ENCODE measurements at places on chromosomes 7 and 10.

DNA sequence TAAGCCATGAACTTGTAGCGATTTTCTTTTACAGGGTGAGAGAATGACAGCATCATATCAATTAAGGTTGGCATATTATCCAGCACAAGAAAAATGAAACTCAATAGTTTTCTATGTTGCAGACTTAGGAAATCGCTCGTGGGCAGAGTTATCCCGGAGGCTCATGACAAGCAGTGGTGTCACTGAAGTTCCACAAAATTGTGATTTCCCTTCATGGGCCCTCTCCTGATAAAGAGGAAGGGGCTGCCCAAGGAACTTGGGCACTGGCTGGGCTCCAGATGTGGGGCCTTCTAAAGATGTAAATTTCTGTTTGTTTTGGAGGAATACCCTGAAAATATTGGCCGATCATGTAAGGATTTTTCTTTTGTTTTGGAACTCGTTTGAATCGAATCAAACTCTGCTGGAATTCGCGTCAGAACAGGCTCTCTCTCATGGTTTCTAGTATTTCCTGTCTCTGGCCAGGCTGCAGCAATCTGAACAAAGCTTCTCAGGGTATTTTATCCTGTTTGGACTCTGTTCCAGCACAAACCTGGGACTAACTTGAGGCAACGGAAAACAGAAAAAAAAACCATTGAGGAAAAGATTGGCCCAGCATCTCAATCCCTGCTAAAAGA is 340.6 kb upstream of the NRP1 start:
- no peak for DNase-seq

GRCh38 chr10:115129752-115130151 is 36.6 kb downstream of the ATRNL1 start:
- DNase-seq = no peak

- DNase-seq = no peak
Observed at GRCh38 chr7:116271161-116271913, 61.0 kb downstream of the TES start.

- no peak for DNase-seq
Observed at GRCh38 chr7:76304888-76305375, 2.5 kb downstream of the HSPB1 start.

DNA sequence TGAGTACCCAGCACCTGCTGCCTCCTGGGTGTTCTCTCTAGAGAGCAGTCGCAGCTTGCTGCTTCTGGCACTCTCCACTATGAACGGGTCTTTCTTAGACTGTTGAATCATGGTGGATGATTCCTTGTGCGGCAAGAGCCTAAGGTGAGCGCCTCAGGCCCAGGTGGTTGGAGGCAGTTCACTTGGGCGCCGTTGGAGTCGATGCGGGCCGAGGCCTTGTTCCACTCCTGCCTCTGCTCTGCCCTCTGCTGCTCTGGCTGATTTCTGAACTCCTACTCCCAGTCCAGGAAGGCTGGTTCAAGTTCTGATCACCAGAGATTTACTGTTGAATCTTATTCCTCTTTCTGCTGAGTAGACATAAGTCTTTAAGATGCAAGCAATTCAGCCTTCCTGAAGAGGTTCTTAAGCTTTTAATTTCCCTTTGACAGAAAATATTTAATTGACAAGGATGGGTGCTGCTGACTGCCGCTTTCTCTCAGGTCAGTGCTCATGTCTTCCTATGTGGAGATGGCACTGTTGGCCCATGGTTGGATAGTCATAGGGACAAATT is 10.4 kb downstream of the YKT6 start:
- DNase-seq = no peak

DNA sequence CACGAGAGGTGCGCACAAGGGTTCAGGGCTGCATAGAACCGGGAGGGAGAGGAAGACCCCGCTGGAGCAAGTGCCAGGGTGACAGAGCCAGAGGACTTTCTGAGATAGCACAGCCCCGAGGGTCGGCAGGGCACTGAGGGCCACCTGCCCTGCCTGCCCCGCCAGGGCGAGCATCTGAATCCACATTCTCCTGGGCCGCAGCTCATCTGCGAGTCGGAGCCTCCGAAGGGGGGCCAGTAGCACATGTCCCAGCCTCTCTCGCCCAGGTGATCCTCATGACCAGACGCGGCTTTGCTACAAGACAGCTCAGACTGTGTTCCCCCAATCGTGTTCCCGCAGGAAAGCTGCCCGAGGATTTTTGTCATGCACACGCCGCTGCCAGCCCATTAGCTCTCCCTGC is 71.2 kb downstream of the ADARB2 start:
- DNase-seq = no peak

DNA sequence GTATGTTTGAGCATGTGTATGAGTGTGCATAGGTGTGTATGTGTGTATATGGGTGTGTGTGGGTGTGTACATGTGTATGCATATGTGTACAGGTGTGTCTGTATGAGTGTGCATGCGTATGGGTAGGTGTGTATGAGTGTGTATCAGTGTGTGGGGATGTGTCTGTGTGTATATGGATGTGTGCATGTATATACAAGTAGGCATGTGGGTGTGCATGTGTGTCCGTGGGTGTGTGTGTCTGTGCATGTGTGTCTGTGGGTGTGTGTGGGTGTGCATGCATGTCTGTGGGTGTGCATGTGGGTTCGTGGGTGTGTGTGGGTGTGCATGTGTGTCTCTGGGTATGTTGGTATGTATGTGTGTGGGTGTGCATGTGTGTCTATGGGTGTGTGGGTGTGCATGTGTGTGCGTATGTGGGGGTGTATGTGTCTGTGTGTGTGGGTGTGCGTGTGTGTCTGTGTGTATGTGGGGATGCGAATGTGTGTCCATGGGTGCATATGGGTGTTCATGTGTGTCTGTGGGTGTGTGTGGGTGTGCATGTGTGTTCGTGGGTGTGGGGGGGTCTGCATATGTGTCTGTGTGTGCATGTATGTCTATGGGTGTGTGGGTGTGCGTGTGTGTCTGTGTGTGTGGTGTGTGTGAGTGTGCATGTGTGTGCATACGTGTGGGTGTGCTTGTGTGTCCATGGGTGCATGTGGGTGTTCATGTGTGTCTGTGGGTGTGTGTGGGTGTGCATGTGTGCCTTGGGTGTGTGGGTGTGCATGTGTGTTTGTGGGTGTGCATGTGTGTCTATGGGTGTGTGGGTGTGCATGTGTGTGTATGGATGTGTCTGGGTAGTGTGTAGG is 20.6 kb downstream of the EMX2 start:
- no peak for DNase-seq

DNA sequence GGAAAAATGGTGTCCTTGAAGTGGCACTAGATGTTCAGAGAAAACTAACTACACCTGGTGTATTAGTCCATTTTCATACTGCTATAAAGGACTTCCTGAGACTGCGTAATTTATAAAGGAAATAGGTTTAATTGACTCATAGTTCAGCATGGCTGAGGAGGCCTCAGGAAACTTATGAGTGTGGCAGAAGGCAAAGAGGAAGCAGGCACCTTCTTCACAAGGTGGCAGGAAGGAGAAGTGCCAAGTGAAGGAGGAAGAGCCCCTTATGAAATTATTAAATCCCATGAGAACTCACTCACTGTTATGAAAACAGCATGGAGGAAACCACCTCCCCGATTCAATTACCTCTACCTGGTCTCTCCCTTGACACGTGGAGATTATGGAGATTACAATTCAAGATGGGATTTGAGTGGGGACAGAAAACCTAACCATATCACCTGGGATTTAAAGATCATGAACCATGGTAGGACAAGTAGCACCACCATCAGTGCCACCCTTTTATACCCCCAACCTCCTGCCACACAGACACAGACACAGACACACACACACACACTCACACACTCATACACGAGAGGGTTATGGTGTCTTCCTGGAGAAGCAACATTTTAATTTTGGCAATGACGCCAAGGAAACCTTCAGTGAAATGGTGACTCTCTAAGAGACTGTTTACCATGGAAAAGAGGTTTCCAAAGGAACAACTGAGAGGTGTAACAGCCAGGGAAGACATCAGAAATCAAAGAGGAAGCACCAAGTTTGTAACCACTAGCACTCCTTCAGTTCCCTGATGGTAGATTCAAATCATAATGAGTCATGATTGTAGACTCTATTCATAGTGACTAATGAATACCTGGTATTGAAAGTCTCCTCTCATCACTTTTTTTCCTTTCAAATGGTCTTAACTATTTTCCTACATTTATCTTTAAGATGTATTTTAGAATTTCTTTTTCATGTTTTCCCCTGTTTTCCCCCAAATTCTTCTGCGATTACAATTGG is 41.8 kb upstream of the WNT16 start:
- no peak for DNase-seq

Data from activated T-helper 1 cell treated with anti-CD3 and anti-CD28 coated beads, Interleukin-2, amount 50 U/mL, for 16 hours (primary cell).